ENCODE measurements at places on chromosomes 2 and 18.

GRCh38 chr18:5948781-5949180, 53.5 kb upstream of the TMEM200C start:
- no peak for DNase-seq

DNA sequence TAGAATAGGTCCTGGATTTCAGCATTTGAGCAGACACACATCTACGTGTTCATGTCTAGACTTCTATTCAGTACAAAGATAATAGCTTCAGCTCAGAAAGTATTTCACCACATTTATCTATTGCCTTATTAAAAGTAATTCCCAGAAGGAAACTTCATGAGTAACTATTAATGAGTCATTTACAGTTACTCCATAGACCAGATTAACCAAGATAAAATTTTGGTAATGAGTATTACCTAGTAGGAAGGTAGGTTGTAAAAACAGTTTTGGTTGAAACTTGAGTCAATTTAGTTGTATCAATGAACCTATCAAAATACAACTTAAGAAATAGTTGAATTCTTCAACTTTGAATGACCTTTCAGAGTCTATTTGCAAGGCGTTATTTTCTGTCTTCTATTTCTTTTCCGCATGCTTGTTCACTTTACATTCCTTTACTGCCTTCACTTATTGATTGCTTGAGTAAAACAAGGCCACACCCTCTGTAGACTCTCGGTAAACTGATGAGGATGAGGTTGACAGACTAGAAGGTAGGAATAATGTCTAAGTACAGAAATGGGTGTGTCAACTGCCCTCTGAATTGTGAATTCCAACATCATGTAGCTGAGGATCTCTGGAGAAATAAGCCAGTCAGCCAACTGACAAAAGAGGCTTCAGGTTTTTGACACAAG, 1165.6 kb upstream of the ZEB2 start:
- DNase-seq = no peak

- DNase-seq = no peak
These were observed 501 bp downstream of the LPIN1 start for GRCh38 chr2:11746807-11747459.

DNA sequence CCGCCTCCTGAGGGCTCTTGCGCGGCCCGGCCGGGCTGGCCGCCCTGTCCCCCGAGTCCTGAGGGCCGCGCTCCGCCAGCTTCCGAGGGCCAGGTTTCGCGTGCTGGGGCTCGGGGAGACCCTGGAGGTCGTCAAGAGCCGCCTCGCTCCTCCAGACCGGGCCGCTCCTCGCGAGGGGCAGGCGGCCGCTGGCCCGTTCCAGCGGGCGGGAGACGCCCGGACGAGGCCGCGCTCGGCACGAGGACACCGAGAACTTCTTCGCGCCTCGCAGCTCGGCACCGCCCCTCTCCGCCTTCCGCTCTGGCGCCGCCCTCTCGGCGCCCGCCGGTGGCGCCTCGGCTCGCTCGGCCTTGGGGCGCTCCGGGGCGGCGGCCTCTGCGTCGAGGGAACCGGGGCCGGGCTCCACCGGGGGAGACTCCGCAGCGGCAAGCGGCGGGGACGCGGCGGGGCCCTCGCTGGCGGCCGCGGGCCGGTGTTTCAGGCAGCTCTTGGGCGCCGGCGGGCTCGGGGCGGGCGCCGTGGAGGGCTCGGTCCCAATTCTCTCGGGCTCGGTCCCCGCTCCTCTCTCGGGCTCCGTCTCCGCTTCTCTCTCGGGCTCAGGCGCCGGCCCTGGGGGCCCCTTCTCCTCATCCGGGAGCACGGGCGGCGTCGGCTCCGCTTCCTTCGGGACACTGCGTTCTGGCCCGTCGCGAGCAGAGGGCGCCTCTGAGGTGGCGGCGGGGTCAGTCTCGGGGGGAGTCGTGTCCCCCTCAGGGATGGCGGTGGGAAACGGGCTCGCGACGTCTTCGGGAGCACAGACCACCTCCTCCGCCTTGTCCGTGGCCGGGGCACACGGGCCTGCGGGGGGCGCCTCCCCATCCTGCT, 91.6 kb upstream of the MGAT4A start:
- no peak for DNase-seq

DNA sequence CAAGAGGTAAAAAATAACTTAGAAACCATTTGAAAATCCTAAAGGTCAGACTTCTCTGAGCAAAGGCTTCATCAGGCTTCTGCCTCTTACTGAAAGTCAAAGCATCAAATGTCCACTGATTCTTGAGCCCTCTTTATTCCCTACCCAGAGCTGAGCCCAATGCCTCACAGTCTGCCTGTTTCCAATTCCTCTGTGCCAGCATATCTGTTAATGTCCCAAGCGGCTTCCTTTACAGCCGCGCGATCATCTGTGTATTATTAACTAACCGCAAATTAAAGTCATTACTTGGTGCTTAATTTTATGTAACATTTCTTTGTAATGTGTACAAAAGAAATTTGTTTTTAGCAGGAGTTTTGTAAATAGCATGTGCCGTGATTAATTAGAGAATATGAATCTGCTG, 418.8 kb upstream of the HNRNPA3 start:
- DNase-seq = no peak

GRCh38 chr2:46963210-46963609, 47.6 kb upstream of the MCFD2 start:
- DNase-seq = no peak

DNA sequence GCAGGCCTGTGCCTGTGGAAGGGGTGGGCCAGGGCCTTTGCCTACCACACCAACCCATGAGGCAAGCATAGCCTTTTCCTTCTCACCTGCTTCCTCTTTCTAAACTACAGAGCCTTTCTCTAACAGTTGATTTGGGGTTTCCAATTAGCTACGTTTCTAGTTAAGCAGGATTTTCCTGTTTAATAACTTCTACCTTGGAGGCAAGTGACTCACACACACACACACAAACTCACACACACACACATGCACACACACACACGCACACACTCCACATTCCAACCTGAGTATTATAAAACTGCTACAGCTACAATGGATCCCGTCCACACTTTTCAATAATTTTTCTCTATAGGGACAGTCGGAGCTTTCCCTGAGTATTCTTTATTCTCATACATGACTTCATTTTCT, 84.9 kb downstream of the SOX11 start:
- DNase-seq = no peak

DNA sequence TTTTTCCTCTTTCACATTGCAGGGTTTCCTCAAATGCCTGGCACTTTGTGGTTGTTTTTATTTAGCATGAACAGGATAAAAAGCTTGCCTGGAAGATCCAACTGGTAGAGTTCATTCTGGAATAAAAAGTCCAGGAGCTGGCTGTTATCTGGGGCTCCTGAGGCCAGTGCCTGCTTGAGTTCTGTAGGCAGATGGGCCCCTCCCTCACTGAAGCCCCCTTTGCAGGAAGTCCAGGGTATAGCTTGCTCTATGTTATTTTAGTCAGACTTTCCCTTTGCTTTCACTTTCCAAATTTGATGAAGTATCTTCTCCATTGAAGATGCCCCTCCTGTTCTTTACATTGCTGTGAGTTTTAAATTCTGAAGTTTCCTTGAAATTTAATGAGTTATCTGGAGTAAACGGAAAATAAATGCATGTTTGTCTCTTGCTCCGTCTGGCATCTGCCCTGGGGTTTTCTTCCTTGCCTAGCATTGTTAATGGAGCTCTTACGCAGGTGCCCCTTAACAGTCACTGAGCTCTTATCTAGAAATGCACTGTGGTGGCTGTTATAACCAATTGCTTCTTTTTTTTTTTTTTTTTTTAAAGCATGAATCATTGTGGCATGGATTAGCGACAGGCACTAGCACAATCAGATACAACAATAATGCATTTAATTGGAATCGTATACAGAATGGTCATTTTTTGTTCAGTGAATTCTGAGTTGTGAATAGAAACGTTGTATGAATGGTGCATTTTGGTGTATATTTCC, 27.0 kb upstream of the LPIN1 start:
- DNase-seq = no peak
